ENCODE measurements at places on chromosomes 3 and 15.

- no peak for DNase-seq
These were observed 31.8 kb upstream of the RASA2 start for GRCh38 chr3:141454906-141455602.

GRCh38 chr15:72141171-72142084, 23.2 kb downstream of the SENP8 start:
- no peak for DNase-seq

GRCh38 chr15:90742087-90742486, 24.9 kb downstream of the BLM start:
- DNase-seq = no peak

- DNase-seq = no peak
These were observed 33.8 kb downstream of the UBE2E2 start for GRCh38 chr3:23236890-23237289.

DNA sequence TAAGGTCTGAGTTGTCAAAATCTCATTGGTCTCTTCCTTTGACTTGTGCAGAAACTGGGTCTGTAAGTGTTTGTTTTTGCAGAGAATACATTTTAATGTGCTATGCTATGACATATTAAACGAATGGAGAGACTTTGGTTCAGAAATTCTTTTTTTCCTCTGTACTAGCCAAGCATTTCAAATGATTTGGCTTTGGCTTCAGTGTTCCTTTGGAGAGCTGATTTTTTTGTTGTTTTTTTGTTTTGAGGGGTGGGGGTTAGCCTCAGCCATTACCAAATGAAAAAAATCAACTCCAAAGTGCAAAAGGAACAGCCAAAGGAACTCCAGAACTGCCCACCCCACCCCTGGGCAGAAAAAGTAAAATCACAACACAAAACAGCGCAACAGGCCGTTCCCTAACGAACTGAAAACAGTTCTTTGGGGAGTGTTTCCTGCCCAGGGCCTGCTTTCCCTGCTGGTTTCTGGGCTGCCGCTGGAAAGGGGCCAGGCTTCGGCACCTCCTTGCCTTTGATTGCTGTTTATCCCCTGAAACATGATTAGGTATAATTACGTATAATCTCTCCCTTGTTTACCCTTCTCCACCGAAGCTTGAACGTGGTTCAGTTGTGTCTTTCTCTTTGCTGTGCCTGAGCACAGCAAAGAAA, 57.6 kb upstream of the NEO1 start:
- no peak for DNase-seq

DNA sequence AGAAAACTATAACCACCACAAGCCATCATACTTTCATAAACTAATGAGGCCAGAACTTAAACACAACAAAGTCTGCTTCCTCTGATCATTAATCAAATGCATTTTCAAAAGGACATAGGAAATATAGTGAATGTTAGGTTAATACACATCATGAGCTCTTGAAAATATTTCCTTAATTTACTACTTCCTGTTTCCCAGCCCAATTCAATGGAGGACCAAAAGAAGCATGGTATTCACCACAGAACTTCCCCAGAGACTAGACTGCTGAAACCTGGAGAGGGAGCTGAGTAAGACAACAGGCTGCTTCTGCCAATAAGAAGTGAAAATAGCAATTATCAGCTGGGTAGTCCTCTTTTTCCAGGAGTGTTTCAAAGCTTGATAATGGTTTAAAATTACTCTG, 250.3 kb downstream of the ULK4 start:
- no peak for DNase-seq

- DNase-seq = no peak
These were observed 49.7 kb downstream of the MAGEF1 start for GRCh38 chr3:184662187-184662586.

GRCh38 chr3:16618721-16619120, 13.5 kb upstream of the DAZL start:
- DNase-seq = no peak

GRCh38 chr15:92623435-92623834, 32.1 kb downstream of the FAM174B start:
- no peak for DNase-seq

DNA sequence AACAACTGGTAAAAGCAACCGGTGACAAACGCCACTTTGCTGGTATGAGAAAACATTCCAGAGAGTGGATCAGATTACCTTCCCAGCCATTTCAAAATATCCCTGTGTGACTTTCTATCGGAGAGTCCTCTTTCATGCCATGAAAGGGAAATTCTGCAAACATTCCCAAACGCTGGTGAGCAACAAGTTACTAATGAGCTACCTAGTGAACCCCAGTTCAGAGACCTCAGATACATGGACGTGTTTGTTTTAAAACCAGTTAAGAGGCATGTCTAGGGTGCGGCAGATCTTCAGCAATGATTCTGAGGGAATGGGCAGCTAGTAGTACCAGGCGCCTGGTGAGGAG, 418.2 kb upstream of the NR2F2 start:
- no peak for DNase-seq

DNA sequence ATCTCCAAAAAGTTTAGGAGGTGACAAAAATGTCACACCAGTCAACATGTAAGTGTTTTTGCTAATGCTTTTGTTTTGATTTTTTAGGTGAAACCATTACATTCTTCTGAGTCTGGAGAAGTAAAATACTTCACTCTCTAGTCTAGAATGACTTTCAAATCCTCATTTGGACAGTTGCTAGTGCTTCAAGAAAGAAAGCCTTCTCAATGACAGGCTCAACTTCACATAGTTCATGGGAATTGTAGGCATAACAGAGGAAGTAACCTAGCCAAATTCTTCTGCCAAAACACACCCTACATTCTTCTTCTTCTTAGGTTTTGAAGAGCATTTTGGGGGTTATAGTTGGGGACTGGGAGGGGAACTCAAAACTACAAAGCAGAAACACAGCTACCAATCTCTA, 29.4 kb upstream of the HEG1 start:
- no peak for DNase-seq

DNA sequence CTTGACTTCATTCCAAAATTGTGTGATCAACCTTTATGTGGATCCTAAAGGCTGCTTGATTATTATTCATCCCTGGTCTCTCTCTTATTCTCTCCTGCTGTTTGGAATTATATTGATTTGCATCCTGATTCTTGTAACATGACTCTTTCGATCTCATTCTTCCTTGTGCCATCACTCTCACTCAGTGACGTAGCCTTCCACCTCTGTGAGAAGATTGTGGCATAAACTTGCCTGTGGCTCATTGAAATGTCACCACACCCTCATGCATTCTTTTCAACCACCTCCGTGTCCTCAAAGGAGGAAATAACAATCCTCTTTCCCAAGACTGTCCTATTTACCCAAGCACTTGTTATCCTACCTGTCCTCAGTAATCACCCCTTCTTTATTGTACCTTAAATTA, 41.3 kb upstream of the GCNT3 start:
- no peak for DNase-seq

GRCh38 chr3:193375614-193376013, 2.9 kb downstream of the ATP13A5 start:
- DNase-seq = no peak

DNA sequence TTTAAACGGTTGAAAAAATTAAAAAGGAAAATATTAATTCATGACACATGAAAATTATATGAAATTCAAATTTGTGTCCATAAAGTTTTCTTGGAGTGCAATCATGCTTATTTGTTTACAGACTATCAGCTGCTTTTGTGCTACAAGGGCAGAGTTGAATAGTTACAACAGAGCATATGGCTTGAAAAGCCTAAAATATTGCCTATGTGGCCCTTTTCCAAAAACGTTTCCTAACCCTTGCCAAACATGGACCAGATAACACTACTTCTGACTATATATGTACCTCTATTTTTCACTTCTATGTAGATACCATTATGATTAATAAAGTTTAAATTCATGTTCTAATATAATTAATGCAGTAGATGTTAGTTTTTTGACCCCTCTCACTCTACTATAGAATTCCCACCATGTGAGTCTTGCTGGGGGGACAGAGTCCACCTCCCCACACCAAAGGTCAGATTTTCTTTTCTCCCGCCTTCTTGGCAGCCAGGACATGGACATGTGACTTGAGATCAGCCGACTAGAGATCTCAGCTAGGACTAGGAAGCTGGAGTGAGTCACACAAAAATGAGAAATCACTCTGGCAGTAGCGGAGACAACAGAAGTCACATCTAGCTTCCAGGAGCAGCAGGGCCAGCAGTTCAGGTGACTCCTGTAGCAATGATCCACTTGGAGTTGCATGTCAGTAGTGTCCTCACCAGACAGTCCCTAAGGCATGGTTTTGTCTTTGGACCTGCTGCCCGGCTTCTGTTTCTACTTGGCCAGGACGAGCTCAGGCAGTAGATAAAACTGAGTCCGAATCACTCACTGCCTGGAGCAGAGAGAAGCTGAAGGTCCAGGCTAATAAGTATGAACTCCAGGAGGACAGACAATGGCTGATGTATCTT, 22.4 kb downstream of the CIAO2A start:
- no peak for DNase-seq

DNA sequence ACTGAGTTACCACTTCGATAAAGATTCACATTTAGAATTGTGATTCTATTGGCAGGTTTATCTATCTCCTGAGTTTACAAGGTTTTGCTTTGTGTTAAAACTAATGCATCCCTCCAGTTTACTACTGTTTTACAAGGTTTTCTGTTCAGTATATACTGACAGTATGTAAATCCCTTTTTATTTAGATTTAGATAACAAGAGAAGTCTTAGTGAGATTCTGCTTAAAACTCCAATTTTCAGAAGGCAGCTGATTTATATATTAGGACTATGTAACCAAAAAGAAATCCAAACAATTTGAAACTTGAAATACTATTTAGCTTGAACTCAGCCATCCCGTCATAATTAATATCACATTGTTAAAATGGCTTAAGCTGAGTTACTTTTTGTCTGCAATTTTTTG, 619.2 kb downstream of the NAALADL2 start:
- DNase-seq = no peak

DNA sequence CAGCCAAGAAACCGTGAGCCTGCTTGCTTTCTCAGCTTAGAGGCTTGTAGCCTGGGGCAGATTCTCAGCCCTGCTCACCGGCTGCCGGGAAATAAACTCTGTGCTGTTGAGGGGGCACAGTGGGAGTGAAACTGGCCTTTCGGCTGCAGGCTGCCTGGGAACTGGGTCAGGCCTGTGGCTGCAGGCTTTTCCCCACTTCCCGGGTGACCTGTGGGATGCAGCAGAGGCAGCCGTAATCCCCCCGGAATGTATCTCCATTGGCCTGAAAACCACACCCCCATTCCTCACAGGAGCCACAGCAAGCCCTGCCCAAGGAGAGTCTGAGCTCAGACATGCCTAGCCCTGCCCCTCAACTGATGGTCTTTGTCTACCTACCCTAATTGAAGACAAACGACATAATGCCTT, 110.9 kb downstream of the STXBP5L start:
- DNase-seq = no peak

- no peak for DNase-seq
These were observed 28.9 kb downstream of the CFAP91 start for GRCh38 chr3:119731560-119732343.

- DNase-seq = no peak
These were observed 56.3 kb upstream of the FSTL1 start for GRCh38 chr3:120506828-120507774.

DNA sequence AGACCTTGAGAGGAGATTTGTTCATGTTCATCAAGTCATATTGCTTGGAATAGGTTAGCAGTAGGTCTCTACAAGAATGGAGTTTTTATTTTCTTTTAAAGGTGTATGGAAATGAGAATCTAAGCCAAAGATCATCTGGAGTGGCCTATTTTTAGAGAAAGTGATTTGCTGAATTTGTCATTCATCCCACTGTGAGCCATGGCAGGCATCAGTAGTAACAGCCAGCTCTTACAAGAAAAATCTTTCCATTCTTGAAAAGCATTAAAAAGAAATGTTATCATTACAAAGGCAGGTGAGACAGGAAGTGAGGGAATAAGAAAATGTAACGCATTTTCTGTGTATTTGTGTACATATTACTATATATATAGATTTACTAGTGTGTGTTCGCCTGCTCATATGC, 29.6 kb downstream of the STAC start:
- DNase-seq = no peak

GRCh38 chr3:181956122-181956521, 244.4 kb downstream of the SOX2 start:
- no peak for DNase-seq

GRCh38 chr3:31724651-31725050, 191.9 kb downstream of the STT3B start:
- DNase-seq = no peak

DNA sequence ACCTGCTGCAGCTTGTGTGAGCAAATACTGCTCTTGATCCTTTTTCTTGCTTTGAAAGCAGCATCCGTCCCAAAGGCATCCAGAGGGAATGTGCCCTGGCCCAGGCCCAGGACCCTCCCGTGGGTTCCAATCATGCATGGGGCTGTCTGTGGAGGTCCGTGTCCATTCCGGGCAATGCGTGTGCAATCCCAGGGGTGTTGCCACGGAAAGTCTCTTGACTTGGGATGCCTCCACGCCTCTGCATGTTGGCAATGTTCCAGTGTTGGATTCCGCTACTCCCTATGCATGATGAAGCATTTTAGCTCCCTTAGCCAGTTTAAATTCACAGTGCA, 105.7 kb downstream of the SNRPN start:
- DNase-seq = no peak

DNA sequence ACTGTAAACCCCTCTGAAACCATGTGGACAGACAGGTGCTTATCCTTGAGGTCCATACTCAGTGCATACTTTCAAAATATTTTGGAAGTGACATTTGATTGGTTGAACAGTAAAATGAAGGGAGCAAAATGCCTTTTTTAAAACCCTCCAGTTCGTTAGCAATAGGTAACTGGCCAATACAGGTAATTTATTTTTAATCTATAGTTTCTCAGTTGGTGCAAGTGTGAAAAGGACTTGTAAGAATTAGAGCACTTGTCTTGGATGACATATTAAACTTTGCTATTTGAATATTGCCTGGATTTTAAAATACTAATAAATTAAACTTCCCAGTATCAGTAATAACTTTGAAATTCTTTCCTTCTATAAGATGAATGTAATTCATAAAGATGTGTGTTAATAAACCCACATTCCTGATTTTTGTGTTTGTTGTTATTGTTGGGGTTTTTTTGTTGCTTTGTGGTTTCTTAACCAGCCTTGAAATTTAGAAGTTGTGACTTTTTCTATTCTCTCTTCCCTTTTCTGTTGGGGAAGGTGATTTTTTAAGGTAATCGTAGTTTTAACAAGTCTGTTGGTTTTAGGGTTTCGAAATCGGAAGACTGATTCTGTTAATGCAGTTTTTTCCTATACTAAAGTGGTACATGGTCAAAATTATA, 90.0 kb downstream of the STT3B start:
- DNase-seq = no peak

- DNase-seq = no peak
These were observed 44.5 kb downstream of the NANOGP8 start for GRCh38 chr15:35040339-35041255.

DNA sequence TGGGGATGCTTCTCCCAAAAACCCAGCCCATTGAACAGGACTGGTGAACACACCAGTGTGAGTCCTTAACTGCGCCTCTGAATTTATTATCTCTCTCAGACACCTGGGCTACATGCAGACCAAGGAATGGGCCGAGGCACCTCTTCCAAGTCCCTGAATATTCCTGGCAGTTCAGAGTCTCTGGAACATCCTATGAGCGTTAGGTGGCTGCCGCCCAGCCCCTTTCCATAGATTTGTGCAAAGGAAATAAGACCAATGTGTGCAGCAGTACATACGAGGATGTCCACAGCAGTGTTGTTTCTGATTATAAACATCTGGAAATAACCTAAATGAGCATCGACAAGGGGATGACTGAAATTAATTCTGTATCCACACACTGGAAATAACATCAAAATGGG, 104.9 kb upstream of the RPL32 start:
- DNase-seq = no peak

- no peak for DNase-seq
These were observed 1270.8 kb downstream of the ROBO1 start for GRCh38 chr3:78497021-78497420.

Measured in activated CD8-positive, alpha-beta memory T cell treated with anti-CD3 and anti-CD28 coated beads for 1 hour (primary cell).